ENCODE measurements at places on chromosomes 11 and 22. TPM values are rescaled to one million over a fixed set of nuclear protein-coding genes. Genes with fewer than 3 reads are reported as not detected.

SAA2 gene
- total RNA-seq: not detected

OR4A16 gene
- total RNA-seq: not detected

LIF gene
- total RNA-seq: 9.7 TPM

TREH gene
- total RNA-seq: not detected

PHOX2A gene
- total RNA-seq: not detected

IFITM10 gene
- 0.65 TPM for total RNA-seq

CTTN gene
- 230 TPM for total RNA-seq

GAB4 gene
- total RNA-seq: not detected

IRAG1 gene
- 3.1 TPM for total RNA-seq

PATE2 gene
- not detected for total RNA-seq

SYT12 gene
- under 0.01 TPM for total RNA-seq

LGR4 gene
- 31.1 TPM for total RNA-seq

ZDHHC8 gene
- total RNA-seq: 38.3 TPM

ANO9 gene
- not detected for total RNA-seq

ADM gene
- 1,020 TPM for total RNA-seq

EHF gene
- not detected for total RNA-seq

INS gene
- not detected for total RNA-seq
